ENCODE measurements at places on chromosomes 16 and 17.

DNA sequence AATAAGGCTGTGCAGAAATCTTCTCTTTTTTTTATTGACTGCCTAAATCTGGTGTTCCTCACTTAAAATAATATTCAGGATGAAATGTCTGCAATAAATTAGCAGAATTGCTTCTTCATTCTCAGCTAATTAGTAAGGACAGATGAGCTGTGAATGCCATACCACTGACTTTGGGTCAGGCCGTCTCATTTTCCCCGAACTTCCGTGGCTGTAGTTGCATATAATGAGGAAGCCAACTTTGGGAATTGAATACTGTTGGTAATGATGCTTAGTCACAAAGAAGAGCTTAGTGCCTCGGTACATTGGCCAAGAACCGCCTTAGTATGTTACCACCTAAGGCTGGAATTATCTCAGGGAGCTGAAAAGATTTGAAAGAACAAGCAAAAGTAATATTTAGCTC, 47.6 kb downstream of the NUP93 start:
- peak; percentile 64 for DNase-seq

- DNase-seq, result no peak
These were observed 33.7 kb upstream of the METTL16 start for GRCh38 chr17:2545393-2545792.

DNA sequence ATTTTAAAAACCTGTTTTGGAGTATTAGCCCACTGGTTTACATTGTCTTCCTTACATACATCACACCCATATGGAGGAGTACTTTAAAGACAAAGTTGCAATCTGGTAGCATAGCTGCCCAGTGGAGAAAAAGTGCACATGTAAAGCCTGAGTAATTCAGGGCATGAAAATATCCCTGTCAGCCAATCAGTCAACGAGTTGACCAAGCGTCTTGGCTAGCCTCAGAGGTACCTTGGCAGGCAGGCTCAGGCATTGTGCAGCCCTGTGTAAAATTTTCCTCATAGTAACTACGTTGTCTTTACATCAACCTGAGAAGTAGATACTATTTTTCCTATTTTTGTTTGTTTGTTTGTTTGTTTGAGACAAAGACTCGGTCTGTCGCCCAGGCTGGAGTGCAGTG, 339.0 kb downstream of the CDH13 start:
- DNase-seq, result no peak

GRCh38 chr16:15542734-15543347, 100.1 kb downstream of the MARF1 start:
- DNase-seq, result no peak

- DNase-seq, result no peak
These were observed 66.4 kb downstream of the SRCIN1 start for GRCh38 chr17:38539386-38539785.

DNA sequence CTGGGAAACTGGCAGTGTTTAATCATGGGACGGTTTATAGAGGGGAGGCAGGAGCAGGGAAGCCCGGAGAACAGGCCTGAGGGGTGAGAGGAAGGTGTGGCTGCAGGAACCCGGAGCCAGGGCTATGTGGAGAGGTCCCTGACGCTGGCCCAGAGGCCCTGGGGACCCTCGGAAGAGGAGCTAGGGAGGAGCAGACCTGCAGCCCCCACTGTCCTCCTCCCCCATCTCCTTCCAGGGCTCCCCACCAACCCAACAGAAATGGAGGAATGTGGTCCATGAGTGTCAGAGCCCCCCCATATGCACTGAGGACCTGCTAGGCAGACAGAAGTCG, 20.3 kb downstream of the TMEM235 start:
- no peak for DNase-seq

- DNase-seq, result peak; percentile 89
These were observed 20.5 kb downstream of the CDC42EP4 start for GRCh38 chr17:73291260-73291801.

DNA sequence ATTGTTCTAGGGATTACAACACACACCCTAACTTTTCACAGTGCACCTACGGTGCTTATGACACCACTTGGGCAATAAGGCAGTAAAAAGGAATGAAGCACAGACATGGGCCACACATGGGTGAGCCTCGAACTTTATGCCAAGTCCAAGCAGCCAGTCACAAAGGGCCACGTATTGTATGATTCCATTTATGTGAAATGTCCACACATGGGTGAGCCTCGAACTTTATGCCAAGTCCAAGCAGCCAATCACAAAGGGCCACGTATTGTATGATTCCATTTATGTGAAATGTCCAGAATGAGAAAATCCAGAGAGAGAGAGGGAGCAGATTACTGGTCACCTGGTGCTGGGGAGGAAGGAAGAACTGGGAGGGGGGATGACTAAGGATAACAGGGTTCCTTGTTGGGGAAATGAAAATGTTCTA, 22.2 kb downstream of the RMI2 start:
- peak; percentile 22 for DNase-seq

Data from fibroblast of skin of right biceps (primary cell).